ENCODE measurements at places on chromosomes 6 and 20. TPM values are rescaled to one million over a fixed set of nuclear protein-coding genes. Genes with fewer than 3 reads are reported as not detected.

Gene POFUT1
- 29.4 TPM for total RNA-seq

Gene NKAIN2
- not detected for total RNA-seq

Gene PLEKHG1
- total RNA-seq, result 62.4 TPM

Gene DUSP15
- 0.96 TPM for total RNA-seq

Gene PRPH2
- 0.60 TPM for total RNA-seq

Gene PTK6
- total RNA-seq, result 0.63 TPM

Gene GNMT
- 1.1 TPM for total RNA-seq

Gene RAE1
- total RNA-seq, result 17.0 TPM

Gene SMPDL3A
- 5.8 TPM for total RNA-seq

Gene BANF2
- total RNA-seq, result not detected

Gene SCRT2
- total RNA-seq, result not detected

Gene C4B
- total RNA-seq, result 117 TPM

Gene UNC5CL
- total RNA-seq, result 0.56 TPM

Gene ANKRD66
- not detected for total RNA-seq

Gene CLVS2
- not detected for total RNA-seq

- no peak for DNase-seq
Measured at GRCh38 chr6:123745895-123746294, 57.8 kb upstream of the NKAIN2 start.

DNA sequence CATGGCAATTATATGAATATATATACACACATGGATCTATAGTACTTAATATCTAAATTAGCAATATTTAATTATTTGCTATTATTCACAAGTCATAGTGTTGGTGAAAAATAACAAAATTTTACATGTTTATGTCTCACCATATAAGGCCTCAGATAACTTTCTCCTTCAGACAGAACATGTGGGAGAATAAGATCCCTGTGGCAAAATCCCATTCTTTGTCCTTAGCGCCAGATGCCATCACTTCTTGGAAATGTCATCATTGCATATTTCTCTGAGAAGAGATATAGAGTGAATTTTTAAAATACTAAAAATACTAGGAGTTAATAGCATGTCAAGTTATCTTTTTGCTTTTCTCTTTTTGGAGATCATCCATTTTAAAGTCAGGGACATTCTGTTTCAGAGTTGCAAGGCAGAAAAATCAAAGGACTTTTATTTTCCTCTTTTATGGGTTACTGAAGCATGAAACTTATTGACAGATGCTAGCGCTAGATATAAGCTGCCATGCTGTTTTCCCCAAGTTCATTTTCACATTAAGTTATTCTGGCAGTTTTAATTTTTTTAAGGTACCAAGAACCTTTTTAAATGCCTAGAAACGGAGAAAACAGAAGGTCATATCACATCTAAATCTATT, 30.4 kb upstream of the STXBP5 start:
- no peak for DNase-seq

DNA sequence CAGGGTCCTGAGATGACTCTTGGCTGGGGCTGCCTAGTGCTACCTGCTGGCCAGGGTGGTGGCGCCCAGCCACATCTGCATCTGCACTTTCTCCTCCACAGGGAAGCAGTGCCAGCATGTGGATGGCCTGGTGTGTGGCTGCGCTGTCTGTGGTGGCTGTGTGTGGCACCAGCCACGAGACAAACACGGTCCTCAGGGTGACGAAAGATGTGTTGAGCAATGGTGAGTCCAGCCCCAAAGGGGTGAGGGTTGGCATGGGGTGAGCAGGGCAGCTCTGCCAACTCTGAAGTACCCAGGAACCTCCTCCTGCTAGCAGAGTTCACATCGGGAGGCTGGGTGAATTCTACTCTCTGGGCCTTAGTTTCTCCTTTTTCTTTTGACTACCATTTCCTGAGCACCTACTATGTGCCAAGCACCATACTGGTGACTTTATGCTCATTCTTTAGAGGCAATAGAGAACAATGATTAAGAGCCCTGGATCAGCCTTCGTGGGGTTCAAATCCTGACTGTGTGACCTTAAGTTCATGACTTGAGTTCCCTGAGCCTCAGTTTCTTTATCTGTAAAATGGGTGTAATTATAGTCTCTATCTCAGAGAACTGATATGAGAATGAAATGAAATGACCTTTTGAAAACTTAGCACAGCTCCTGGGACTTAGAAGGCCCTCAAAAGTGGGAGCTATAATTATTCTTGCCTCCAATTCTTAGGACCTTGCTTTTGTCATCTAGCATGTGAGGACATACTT, 2.1 kb downstream of the BPIFB4 start:
- no peak for DNase-seq

GRCh38 chr6:14126191-14126590, 8.6 kb downstream of the CD83 start:
- no peak for DNase-seq

DNA sequence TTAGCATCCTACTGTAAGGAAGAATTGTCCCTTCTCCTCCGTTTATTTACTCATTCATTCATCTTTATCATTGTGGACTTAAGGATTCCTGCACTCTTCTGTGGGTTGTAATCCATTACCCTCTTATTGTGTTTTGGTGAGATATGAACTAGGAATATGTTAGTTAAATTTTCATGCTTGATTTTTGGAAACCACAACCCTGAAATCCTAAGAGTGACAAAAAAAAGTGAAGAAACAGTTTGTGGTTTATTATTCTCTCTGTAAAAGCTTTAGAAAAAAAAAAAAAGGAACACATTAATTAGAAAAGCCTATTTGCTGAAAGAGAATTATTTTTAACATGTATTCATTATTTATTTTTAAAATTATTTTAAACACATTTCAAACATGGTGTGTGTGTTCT, 36.7 kb upstream of the INSM1 start:
- no peak for DNase-seq

DNA sequence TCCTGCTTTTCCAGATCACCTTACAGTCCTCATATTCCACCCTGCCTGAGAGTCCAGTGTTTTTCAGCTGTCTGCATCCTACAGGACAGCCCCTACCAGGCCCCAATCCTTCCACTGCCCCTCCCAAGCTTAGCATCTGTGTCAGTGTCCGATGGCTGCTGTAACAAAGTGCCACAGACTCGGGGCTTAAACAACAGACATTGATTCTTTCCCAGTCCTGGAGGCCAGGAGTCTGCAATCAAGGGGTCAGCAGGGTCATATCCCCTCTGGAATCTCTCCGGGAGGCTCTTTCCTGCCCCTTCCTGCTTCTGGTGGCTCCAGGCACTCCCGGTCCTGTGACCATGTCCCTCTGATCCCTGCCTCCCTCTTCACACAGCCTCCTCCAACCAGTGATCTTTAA, 396.6 kb upstream of the MAP3K7 start:
- DNase-seq, result no peak

- DNase-seq, result no peak
Measured at GRCh38 chr6:131368198-131368911, 204.7 kb upstream of the ARG1 start.

DNA sequence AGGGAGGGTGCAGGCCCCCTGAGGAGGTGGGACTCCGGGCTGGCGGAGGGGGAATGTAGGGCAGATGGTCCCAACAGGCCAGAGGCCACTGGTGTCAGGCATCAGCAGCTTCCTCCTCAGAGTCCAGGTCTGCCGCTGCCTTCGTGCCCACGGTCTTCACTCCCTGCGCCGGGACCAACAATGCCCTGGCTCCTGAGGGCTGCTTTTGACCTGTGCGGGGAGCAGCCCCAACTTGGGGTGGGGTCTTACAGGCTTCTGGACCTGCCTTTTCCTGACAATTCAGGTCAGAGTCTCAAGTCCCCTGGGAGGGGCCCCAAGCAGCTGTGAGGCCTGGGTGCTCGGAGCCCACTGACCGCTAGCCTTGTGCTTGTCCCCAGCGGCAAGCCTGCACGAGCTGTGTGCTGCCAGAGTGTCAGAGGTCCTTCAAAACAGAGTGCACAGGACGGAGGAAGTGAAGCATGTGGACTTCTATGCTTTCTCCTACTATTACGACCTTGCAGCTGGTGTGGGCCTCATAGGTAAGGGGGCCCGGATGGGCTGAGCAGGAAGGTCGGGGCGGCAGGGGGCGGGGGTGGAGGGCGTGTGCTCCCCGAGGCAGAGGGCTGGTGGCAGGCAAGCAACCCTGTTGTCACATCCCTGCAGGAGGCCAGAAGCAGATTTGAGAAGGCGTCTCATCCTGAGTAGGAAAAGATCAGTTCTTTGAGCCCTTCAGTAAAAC, 25.3 kb upstream of the PYGB start:
- no peak for DNase-seq

- DNase-seq, result no peak
Measured at GRCh38 chr6:170272341-170273065, 18.4 kb downstream of the DLL1 start.

GRCh38 chr20:56257604-56258003, 9.1 kb downstream of the MC3R start:
- no peak for DNase-seq

DNA sequence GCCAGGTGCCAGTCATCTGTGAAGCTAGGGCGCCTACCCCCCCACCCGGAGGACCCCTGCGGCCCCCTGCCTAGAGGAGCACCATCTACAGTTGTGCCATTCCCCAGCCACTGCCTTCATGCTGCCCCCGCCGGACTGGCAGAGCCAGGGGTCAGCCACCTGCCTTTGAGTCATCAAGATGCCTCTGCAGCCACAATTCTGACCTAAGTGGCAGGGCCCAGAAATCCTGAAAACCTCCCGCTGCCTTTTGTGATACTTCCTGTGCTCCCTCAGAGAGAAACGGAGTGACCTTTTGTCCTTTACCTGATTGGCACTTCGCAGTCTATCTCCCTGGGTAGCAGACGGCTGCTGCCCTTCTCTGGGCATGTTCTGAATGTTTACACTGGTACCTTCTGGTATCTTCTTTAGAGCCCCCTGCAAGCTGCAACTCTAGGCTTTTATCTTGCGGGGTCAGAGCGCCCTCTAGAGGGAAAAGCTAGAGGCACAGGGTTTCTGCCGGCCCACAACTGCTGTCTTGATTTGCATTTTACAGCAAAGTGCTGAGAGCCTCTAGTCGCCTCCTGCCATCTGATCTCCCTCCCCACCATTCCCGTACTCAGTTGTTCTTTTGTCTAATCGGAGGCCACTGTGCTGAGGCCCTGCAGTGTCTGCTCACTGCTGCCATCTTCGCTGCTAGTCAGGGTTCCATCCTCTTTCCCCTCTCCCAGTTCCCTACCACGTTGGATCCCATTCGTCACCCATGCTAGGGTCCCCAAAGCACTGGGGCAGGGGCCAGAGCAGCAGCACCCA, 26.9 kb downstream of the SPATA2 start:
- peak; percentile 19 for DNase-seq

- DNase-seq, result no peak
Measured at GRCh38 chr20:44754554-44754953, 8.9 kb downstream of the KCNK15 start.

DNA sequence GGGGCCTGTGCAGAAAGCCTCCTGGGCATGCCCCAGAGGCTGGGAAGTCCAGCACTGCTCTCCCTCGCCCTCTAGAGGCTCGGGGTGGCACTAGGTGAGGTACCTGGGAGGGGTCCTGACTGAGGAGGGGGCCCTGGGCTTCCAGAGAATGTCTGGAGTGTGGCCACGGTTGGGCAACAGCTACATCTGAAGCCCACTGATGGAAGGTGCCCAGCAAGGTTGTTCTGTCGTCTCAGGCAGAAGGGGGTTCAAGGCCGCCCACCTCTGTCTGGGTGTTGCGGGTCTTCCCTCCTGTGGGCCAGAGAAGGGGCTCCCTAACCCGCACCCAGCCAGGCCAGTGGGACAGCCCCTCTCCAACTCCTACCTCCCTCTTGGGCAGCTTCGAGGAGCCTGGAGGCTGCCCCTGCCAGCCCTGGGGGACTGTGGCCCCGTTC, 11.4 kb upstream of the VEGFA start:
- no peak for DNase-seq

GRCh38 chr6:145609521-145609920, 125.8 kb downstream of the EPM2A start:
- no peak for DNase-seq

DNA sequence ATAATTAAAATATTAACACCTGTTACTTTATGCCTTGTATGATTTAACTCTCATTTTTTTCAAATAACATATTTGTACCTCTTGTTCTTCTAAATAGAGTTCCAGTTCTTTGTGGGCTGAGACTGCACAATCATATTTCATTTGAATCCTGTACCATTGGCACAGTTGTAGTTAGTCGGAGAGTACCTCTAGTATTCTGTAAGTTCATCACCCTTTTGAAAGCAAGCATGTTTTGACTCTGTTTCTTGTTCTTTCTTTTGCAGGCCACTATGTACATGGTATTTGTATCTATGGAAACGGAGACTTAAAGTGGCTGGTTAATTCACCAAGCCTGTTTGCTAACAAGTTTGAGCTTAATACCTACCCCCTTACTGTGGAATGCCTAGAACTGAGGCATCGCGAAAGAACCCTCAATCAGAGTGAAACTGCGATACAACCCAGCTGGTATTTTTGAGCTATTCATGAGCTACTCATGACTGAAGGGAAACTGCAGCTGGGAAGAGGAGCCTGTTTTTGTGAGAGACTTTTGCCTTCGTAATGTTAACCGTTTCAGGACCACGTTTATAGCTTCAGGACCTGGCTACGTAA, 68.2 kb downstream of the C6orf52 start:
- no peak for DNase-seq

DNA sequence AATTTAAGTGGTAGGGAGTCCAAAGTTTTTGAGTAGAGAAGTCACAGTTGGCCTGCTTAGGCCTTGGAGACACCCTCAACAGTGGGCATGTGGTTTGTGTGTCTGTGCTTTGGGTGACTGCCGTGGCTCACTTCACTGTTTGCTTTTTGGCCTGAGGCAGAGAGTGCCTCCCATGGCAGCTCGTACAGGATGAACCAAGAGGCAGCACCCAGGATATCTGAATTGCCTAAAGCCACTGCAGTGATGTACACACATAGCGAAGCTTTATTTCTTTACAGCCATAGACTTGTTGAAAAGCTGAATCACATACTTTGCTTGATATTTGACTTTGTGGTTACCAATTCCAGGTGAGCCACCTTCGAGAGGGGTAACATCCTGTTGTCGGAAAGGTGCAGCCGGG, 21.6 kb downstream of the RREB1 start:
- no peak for DNase-seq

DNA sequence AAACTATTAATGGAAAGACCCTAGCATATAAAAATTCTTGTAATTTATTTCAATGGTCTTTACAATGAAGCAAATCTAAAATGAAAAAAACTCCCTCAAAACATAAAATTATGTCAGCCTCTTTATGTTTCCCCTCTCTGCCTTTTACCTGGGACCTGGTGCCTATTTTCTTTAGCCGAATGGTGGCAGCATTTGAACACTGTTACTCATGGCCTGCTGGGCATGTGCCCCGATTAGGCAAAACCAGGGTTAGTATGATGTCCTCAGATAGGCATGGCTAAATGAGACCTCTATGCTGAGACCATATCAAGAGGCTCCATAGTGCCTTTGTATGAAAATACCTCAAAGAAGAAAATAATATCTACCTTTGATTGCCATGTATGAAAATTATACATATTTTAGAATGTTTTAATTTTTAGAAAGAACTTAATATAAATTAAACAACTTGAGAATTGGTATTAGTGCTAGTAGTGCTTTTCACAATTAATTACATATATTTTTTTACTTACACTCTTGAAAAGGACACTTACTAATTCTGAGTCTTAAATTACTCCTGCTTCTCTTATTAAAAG, 22.5 kb upstream of the C6orf58 start:
- no peak for DNase-seq

DNA sequence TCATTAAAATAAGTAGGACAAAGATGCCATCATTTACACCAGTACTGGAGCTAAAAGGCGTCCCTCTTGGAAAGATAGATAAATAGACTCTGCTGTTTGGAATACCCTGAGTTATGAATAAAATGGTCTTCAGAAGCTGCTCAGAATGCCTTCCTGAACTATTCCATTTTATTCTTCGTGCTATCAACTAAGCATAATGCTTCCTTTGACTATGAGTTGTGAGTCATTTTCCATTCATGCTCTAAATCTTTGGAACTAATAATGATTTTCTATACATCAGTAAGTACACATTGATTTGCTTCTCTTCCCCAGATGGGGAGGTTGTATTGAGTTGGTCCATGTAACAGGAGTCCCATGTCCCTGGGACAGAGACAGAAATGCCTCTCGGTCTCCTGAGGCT, 98.3 kb upstream of the PDE7B start:
- DNase-seq, result no peak

Data from omental fat pad (tissue), 4 donors.